ENCODE measurements at places on chromosomes 3 and 15.

GRCh38 chr3:152621006-152621868 is 213.7 kb upstream of the P2RY1 start:
- no peak for DNase-seq

- DNase-seq, result no peak
Observed at GRCh38 chr3:69532547-69533224, 146.8 kb upstream of the FRMD4B start.

DNA sequence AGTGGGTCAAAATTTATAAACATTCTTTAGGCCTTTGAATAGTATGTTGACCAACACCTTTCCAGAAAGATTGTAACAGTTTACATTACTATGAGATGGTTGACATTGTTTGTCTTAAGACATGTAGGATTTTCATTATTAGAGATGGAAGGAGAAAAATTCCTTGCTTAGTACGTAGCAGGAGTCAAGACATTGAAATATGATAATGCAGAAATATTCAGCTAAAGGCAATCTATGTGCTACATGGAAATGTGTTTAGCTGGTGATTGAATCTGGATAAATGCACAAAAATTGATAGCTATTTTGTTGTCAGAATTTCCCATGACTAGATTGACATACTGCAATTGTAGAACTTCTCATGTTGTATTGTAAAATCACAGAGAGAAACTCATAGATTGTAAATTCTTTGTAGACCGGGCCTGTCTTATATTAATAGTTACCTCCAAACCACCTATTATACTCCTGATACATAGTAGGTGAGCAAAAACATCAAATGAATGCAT is 370.4 kb upstream of the CBLB start:
- no peak for DNase-seq

DNA sequence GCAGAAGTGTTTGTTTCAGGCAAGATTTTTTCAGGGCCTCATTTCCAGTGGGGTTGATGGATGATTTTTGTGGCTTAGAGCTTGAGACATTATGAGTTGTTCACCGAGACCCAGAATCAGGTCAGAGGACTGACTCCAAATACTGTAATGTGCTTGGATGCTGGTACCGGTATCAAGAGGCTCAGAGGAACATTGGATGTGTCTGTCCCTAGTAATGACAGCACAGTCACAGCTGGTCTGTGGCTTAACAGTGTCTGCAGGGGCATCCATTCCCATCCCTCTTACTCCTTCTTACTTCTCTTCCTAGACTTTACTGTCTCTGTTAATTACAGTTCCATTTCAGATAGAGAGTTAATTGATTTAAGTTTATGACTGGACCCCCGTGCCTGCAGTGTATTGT is 107.8 kb downstream of the PTPRG start:
- no peak for DNase-seq

DNA sequence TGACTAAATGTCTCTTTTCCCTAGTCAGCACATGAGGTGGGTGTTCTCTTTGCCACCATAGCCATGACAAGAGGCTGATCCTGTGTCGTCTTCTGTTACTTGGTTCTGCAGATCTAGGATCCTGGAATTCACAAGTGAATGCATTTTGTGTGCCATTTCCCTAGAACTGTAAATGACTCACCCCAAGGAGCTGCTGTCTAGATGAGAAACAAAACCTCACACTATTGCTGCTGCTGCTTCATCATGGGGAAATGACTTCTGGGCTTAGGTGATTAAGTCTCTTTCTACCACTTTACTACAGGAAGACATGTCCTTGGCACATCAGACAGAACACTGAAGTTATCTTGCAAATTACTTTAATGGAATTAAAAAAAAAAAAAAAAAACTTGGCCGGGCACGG is 54.9 kb downstream of the SLCO3A1 start:
- no peak for DNase-seq

GRCh38 chr3:157953565-157953964 is 152.7 kb downstream of the SHOX2 start:
- no peak for DNase-seq

DNA sequence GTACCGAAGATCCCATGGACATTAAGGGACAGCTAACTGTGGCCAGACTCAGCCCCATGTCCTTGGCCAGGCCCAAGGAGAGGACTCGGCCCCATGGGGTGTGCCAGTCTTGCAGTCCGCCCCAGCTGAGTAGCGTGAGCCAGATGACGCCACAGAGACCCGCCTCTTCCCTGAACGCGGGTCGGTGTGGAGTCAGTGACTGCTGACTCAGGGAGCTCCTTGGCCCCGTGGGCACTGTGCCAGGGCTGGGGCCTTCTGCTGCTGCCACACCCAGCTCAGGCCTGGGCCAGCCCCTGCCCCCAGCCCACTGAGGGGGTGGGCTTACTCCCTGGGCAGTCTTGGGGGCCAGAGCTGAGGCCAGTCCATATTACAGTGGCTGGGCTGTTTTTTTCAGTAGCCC is 52.8 kb downstream of the PLXNA1 start:
- peak; percentile 96 for DNase-seq

DNA sequence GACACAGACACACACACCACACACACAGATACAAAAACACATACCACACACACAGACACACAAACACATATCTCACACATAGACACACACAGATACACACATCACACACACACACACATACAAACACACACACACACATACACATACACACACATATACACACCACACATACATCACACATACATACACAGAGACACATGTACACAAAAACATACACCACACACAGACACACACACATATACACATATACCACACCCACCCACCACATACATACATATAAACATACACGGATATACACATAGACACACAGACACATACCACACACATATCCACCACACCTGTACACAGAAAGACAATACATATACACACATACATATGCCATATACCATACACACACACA is 66.7 kb downstream of the RASGRF1 start:
- no peak for DNase-seq

DNA sequence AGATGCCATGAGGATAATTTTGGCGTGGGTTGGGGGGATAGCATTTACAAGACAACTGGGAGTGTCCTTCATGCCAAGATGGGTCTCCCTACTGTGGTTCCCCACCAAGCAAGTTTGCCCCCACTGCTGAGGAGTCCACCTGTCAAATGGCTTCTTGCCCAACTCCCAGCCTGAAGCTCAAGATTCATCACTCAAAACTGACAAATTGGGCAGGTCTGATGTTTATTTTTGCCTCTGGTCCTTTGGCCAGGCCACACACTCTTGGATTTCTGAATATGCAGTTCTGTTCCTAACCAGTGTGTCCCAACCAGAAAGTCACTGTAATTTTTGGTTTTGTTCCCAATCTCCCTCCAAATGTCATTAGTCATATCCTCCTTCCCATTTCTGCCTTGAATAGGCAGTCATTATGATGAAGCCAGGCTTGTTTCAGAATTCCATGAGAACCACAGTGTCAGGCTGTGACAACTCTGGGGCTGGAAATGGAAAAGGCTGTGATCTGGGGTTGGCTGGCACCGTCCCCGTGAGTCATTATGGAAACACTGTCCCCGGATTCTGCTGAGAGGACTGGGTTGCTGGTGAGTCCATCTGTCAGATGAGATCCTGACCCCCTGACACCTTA is 29.3 kb upstream of the MEF2A start:
- DNase-seq, result no peak

DNA sequence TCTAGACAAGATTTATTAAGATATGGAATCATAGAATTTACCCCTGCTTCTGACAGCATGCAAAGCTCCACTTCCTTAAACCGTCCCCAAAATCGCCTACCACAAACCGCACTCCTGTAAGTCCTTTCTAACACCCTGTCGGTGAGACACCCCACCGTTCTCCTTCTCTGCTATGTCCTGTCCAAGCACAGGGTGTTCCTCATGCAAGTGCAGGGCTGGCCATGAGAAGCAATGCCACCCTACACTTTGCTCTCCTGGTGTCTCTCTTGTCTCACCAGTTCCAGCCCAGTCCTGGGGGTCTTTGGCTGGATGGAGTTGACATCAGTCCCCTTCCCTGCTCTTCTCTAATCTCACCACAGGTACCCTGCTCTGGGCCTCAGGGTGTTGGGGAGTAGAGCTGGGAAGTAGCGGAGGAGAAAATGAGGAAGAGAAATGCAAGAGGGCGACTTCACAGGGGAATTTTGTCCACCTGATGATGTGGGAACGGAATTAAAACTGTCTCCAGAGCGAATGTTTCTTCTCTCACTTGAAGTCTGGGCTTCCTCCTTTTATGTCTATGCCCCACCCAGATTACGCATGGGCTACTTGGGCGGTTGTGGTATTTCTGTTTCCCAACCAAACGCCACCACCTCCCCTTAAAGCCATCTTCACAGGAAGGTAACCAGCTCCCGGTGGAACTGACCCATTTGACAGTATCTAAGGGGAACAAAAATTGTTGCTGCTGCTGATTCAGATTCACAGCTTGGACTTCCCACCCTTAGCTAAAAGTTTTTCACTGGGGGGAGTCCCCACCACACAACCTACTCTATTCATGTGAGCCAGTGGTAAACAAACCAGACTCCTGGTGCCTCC is 49.9 kb downstream of the CASR start:
- DNase-seq, result no peak

- no peak for DNase-seq
Observed at GRCh38 chr15:100670505-100671021, 68.2 kb downstream of the ASB7 start.

DNA sequence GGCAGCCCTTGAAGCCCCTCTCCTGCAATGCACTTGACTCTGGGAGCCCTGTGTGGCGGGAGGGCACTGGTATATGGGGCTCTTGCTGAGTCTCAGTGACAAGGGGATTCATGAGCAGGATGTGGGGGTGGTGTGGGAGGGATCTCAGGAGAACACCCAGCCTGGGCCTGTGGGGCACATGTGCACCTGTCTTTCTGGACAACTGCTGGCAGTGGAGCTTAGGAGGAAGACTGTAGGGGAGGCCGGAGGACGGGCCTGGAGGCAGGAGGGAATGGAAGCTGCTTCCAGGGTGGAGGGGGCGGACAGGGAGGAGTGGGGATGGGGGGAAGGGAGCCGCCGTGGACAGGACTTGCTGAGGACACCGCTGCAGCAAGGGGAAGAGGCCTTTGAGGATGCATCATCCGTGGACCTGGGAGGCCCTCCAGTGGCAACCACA is 10.8 kb upstream of the SNRPA1 start:
- DNase-seq, result no peak

GRCh38 chr15:89309993-89310392 is 24.6 kb downstream of the POLG start:
- no peak for DNase-seq

GRCh38 chr3:141482245-141482922 is 4.4 kb upstream of the RASA2 start:
- DNase-seq, result peak; percentile 78

DNA sequence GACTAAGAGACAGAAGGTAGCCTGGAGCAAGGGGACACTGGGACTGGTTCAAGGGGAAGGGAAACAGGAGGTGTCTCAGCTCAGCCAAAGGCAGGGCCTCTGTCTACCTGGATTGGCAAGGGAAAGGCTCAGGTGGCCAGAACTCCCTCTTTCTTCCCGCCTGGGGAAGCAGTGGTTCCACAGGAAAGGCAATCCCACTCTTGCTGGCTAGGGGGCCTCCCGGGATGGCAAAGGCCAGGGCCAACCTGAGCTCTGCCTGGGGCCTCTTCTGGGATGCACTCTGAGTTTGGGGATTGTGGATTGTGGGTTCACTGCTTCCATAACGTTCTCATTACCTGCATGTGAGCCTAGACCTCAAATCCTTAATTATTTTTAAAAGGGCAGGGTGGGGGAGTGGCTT is 13.0 kb upstream of the PARP6 start:
- no peak for DNase-seq

DNA sequence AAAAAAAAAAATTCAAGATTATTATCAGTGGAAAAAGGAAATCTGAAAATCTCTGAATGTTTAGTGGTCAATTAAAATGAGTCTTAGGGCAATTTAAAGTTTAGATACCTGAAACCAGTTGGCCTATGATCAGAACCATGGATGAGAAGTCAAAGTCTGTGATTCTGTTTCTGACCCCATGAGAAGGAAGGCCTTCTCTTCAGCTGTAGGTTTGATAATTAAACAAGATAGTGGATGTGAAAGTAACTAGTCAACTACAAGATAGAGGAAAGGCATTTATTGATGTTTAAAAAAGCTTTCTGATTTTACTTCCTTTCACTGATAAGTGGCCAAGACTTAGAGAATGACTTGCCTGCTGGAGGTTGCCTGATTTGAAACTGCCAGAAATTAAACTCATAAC is 8.7 kb downstream of the PLS1 start:
- no peak for DNase-seq

DNA sequence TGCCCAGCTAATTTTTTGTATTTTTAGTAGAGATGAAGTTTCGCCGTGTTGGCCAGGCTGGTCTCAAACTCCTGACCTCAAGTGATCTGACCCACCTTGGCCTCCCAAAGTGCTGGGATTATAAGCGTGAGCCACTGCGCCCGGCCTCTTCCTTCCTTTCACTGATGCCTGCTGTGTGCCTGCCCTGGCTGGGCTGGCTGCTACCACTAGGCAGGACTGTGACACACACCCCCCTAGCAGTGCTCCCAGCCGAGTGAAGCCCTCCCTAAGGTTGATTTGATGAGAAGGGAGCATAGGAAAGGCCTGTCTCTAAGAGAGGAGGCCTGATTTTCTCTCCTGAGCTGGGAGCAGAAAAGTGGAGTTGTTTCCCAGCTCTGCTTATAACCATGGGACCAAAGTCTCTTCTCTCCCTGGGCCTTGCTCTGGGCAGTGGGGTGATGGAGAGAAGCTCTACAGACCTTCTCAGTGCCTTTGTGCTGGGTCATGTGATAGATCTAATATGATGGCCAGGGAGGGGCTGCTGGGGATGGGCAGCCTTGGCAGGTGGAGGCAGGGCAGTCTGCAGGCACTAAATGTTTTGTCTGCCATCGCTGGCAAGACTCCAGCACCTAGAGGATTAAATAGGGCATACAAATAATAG is 20.1 kb upstream of the SFMBT1 start:
- DNase-seq, result no peak

DNA sequence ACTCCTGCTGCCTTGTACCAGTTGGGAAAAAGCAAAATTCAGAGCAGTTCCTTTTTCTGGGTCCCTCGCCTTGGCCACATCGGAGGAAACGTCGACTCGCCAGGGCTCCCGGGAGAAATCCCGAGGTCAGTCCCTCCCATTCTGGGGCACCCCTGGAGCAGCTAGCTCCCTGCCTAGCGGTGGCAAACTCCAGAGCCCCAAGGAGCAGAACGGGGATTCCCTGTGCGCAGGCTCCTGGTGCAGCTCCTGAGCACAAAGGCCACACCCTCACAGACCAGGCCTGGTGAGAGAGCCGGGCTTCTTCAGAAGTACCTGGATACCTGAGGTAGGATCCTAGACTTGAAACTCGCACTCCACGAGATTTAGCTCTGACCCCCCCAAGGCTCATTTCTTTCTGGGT is 2.6 kb downstream of the LRRC3B start:
- no peak for DNase-seq

- DNase-seq, result no peak
Observed at GRCh38 chr15:91862891-91863504, 9.5 kb downstream of the SLCO3A1 start.

DNA sequence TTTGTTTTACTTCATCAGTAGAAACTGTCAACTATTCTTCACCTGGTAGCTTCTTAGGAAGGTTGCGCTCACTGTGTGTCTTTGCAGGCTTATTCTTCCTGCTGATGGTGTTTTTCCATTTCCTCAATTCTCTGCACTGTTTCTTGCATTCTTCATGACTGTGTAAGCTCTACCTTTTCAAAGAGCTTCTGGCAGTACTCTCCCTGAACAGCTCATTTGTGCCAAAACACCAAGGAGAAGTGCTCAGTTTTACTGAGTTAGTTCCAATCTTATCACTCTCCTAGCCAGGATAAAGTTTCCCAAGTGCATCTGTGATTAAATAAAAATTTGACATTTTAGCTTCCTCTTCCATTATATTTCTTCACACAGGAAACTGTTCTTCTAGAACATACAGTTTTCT is 339.8 kb downstream of the EPHA3 start:
- DNase-seq, result no peak

GRCh38 chr3:1442271-1442670 is 349.4 kb downstream of the CNTN6 start:
- DNase-seq, result no peak

Data from fibroblast of the conjunctiva (primary cell).